ENCODE measurements at places on chromosomes 2 and 18.

DNA sequence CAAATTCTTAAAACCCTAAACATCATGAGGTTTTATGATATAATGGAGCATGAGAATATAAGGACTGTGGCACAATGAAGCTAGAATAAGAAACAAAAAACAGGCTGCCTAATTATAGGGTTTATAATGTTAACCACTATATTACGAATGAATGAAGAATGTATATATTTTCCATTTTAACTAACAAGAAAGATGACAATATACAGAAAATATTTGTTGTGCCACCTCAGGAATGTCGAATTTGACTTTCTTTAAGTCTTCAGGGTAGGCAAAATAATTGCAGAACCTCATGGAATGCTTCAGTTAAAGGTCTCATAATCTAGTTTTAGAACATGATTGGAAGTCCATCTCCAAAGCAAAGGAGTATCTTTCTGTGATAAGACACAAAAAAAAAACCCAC lies 282.9 kb upstream of the SLC8A1 start:
- DNase-seq, result no peak

DNA sequence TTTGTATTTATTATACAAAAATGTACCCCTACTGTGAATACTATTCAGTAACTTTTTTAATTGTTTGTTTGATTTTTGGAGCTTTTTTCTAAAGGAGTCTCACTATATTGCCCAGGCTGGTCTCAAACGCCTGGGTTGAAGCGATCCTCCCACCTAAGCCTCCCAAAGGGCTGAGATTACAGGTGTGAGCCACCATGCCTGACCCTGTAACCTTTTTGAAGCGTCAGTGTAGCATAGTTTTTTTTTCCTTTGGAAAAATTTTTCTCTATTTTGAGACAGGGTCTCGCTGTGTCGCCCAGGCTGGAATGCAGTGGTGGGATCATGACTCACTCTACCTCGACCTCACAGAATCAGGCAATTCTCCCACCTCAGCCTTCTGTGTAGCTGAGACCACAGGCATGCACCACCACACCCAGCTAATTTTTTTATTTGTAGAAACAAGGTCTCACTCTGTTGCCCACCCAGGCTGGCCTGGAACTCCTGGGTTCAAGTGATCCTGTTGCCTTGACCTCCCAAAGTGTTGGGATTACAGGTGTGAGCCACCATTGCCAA lies 2.0 kb downstream of the GMCL1 start:
- no peak for DNase-seq

- DNase-seq, result no peak
These were observed 78.0 kb downstream of the MYO3B start for GRCh38 chr2:170255971-170256370.

GRCh38 chr2:32363597-32363996 lies 6.8 kb downstream of the BIRC6 start:
- no peak for DNase-seq

DNA sequence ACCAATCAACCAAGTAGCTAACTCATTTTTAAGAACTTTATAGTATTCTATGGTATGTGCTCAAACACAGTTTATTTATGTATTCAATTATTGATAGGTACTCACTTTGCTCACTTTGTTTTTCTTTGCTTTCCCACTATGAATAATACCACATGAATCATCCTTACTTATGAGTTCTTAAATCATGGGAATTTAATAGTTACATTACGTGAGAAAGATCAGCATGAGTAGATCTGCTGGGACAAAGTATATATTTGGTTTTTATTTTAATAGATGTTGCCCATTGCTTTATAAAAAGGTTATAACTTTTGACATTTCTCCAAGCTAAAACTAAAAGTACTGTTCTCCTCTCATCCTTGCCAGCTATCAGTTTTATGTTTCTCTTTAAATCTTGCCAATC lies 390.7 kb downstream of the LRATD1 start:
- DNase-seq, result no peak
